ENCODE measurements at places on chromosomes 5 and 9.

GRCh38 chr9:69857131-69857530 lies 36.5 kb downstream of the CFAP95 start:
- no peaks in the 10 kb centered on the region for H3K27me3 ChIP-seq
- peak; percentile 81 for DNase-seq
- H3K27ac ChIP-seq: no peak overlapping the region
- peaks cover 42% of the 10 kb centered on the region for H3K4me1 ChIP-seq

DNA sequence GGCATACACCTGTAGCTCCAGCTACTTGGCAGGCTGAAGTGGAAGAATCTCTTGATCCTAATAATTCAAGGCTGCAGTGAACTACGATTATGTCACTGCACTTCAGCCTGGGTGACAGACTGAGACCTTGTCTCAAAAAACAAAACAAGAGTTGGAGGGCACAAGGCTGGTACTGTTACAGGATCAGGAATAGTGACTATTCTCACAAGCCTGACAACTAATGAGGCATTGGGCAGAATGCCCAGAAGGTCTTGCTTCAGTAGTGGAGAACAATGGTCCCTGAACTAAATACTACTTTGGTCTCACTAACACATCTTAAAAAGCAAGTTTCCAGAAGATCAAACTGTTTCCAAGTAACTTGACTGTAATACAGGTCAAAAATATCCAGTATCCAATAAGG lies 182.9 kb upstream of the RFX3 start:
- DNase-seq: no peak
- no peak overlapping the region for H3K27ac ChIP-seq
- H3K4me1 ChIP-seq: no peaks in the 10 kb centered on the region
- H3K27me3 ChIP-seq: no peaks in the 10 kb centered on the region

GRCh38 chr9:90631964-90632363 lies 10.7 kb downstream of the DIRAS2 start:
- no peak overlapping the region for H3K27ac ChIP-seq
- no peaks in the 10 kb centered on the region for H3K4me1 ChIP-seq
- DNase-seq: no peak
- no peak overlapping the region for H3K4me3 ChIP-seq

GRCh38 chr5:138635708-138636107 lies 60.5 kb upstream of the HSPA9 start:
- no peak for DNase-seq
- H3K27ac ChIP-seq: no peak overlapping the region
- H3K27me3 ChIP-seq: peaks cover 27% of the 10 kb centered on the region
- no peaks in the 10 kb centered on the region for H3K36me3 ChIP-seq

- no peak overlapping the region for H3K4me3 ChIP-seq
- DNase-seq: no peak
- H3K27me3 ChIP-seq: no peaks in the 10 kb centered on the region
- H3K36me3 ChIP-seq: no peaks in the 10 kb centered on the region
- H3K27ac ChIP-seq: no peak overlapping the region
Measured at GRCh38 chr9:85262333-85262732, 479.4 kb downstream of the AGTPBP1 start.

GRCh38 chr9:89731262-89732182 lies 126.7 kb downstream of the GADD45G start:
- H3K27ac ChIP-seq: no peak overlapping the region
- H3K4me1 ChIP-seq: no peaks in the 10 kb centered on the region
- H3K27me3 ChIP-seq: no peaks in the 10 kb centered on the region

- H3K4me3 ChIP-seq: peak overlapping the region; percentile 69
- H3K27me3 ChIP-seq: peaks cover 2% of the 10 kb centered on the region
- no peaks in the 10 kb centered on the region for H3K36me3 ChIP-seq
- H3K27ac ChIP-seq: peak overlapping the region; percentile 86
Measured at GRCh38 chr9:127336506-127337352, 60.2 kb upstream of the SLC2A8 start.
